NCI-H1436 (cell line): ENCODE measurements at places on chromosomes 4 and X.
A peak's percentile ranks its signal among the peaks of the same experiment; 100 is the strongest.

DNA sequence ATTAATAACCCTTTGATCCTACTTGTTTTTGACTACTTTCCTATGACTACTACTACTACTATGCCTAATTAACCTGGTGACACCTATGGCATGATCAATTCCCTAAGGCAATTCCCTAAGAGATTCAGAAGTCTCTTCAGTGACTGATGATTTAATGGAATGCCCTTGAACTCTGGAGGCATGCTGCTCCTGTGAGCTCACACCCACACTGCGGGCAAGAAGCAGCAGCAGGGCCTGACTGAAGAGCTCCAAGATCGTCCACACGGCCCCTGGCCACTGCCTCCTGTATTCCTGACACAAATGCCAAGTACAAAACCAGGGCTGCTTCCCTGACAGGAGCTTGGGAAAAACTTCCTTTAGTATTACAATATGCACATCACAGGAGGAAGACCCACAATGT lies 74.2 kb upstream of the STS start:
- no peak for DNase-seq

GRCh38 chr4:88148560-88148959 lies 9.9 kb downstream of the ABCG2 start:
- DNase-seq = no peak

- DNase-seq = no peak
Observed at GRCh38 chr4:37464373-37465128, 220.0 kb downstream of the NWD2 start.

DNA sequence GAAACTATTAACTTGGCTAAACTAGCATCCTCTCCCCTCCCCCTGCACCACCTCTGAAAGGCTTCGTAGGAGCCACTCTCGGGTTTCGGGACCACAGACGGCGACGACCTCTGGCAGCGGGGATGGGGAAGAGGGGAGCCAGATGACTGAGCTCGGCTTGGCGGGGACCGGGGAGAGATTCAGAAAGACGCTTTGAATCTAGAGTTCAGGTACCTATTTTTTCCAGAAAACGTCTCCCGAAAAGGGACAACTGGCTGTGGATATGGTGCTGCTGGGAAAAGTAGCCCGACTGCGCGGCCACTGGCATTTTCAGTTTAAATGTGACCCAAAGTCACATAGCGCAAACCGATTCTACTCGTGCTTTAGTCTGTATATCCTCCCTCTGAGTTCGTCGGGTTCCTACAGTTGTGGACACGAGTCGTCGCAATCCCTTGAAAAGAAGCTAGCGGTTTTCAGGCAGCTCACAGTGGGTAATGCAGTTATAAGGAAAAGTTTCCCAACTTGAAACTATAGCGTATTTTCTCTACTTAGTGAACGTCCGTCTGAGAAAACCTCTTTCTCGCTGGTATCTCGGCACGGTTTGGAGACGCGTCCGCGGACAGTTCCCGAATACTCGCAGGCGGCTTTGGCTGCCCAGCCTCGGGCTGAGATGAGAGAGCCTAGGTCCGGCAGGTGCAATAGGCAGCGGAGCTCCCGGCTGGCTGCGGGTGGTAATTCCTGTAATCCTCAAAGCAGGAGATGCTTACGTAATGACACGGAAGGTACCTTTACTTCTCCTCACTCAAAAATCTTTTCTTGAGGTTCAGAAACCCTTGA lies 1.3 kb downstream of the PARM1 start:
- no peak for DNase-seq

GRCh38 chr4:101019313-101019712 lies 328.0 kb downstream of the PPP3CA start:
- DNase-seq = no peak

GRCh38 chr4:118400356-118400755 lies 47.6 kb upstream of the PRSS12 start:
- no peak for DNase-seq

GRCh38 chr4:3402491-3403347 lies 39.0 kb upstream of the HGFAC start:
- DNase-seq = no peak

GRCh38 chr4:40238700-40239548 lies 42.1 kb downstream of the RHOH start:
- no peak for DNase-seq

DNA sequence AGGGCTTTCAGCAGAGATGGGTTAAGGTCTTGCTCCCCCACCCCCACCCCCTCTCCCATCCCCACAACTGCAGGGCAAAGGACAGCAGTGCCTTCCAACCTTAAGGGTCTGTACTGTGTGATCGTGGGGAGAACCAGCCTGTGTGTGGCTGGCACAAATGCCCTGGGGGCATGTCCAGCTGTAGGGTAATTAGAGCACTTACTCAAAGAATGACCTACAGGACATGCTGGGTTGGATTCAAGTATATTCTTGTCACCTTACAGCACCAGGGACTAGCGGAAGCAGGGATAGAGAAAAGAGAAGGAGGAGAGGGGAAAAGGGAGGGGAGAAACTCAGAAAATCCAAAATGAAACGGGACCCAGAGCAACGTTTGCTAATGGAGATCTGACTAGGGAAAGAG lies 191.3 kb upstream of the GATB start:
- DNase-seq = no peak

DNA sequence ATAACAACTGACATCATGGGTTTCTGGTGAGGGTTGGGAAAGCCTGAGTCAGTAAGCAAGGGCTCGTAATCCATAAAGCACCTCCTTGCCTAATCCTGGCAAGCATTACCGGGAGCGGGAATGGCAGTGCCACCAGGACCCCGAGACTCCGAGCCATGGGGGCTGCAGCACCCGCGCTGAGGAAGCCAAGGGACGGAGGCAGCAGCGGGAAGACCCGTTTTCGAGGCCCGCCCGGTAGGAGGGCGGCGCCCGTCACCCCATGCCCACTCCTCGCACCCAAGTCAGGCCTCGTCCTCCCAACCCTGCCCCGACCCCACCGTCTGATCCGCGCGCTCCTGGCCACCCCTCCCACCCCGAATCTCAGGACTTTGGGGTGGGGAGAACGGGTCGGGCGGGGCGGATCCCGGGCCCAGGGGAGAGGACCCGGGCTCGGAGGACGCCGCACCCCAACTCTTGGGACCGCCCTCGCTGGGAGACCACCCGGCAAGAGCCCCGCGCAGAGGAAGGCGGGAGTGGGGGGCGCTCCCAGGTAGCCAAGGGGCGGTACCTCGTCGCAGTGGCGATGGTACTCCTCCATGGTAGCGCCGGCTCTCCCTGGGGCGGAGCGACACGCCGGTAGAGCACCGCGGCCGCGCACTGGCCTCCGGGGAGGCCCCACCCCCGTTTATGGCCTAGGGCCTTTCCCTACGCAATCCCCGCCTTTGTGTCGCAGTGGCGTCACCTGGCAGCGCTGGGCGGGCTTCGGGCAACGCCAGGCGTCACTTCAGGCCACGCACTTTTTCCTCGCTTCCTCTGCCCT lies at the start of gene DYNLT3:
DYNLT3 (minus strand) TSS at position 638 of the 799 bp plus-strand sequence; CDS start at position 577, 61 bp downstream.
- DNase-seq = peak; percentile 68

- no peak for DNase-seq
Observed at GRCh38 chrX:31832263-31832662, 760.4 kb upstream of the FTHL17 start.

- no peak for DNase-seq
Observed at GRCh38 chr4:153398713-153399112, 54.2 kb downstream of the MND1 start.

GRCh38 chrX:49292400-49293362 lies 10.8 kb upstream of the GAGE10 start:
- DNase-seq = no peak
